ENCODE measurements at places on chromosomes 11 and 22.

GRCh38 chr11:116791002-116791812 is 472 bp downstream of the APOA5 start:
- peak; percentile 92 for DNase-seq

- peak; percentile 56 for DNase-seq
Observed at GRCh38 chr11:118922745-118923627, 2.7 kb downstream of the BCL9L start.

DNA sequence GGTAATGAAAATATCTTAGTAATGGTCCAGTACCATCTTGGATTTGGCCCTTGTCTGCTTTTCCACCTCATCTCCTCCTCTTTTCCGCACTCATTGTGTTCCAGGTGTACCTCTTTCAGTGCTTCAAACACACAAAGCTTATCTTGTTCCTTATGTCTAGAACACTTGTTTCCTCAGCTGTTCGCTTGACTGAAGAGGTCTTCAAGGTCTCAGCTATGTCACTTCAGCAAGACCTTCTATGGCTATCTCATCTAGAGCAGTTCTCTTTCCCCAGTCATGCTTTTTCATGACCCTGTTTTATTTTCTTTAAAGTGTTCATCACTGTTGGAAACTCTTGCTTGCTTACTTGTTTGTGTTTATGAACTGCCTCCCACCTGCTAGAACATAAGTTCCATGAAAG is 47.4 kb downstream of the UVRAG start:
- no peak for DNase-seq

DNA sequence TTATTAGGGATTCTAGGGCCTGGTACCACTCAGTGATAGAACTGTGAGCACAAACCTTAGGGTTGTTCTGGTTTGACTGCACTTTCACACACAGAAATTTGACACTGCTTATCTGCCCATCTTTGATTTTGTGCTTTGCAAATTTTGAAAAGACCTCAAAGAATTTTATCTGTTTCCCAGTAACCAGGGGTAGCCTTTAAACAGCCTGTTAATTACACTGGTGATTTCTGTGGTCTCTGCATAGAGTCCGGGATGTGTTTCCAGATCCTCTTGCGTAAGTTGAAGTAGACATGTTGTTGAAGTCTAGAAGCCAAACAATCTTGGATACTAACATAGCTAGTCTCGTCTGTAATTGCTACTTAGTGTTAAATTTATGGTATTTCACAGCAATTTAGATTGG is 75.3 kb downstream of the C22orf31 start:
- no peak for DNase-seq

DNA sequence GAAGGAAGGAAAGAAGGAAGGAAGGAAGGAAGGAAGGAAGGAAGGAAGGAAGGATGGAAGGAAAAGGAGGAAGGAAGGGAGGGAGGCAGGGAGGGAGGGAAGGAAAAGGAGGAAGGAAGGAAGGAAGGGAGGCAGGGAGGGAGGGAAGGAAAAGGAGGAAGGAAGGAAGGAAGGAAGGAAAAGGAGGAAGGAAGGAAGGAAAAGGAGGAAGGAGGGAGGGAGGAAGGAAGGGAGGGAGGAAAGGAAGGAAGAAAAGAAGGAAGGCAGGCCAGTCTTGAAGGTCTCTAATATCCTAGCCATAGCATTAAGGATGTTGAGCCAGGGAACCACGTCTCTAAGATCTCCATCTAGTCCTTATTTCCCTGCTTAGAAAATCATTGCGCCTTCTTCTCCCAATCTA is 78.8 kb downstream of the TMPRSS5 start:
- DNase-seq: no peak

GRCh38 chr11:8092587-8093424 is 11.8 kb downstream of the TUB start:
- peak; percentile 78 for DNase-seq

DNA sequence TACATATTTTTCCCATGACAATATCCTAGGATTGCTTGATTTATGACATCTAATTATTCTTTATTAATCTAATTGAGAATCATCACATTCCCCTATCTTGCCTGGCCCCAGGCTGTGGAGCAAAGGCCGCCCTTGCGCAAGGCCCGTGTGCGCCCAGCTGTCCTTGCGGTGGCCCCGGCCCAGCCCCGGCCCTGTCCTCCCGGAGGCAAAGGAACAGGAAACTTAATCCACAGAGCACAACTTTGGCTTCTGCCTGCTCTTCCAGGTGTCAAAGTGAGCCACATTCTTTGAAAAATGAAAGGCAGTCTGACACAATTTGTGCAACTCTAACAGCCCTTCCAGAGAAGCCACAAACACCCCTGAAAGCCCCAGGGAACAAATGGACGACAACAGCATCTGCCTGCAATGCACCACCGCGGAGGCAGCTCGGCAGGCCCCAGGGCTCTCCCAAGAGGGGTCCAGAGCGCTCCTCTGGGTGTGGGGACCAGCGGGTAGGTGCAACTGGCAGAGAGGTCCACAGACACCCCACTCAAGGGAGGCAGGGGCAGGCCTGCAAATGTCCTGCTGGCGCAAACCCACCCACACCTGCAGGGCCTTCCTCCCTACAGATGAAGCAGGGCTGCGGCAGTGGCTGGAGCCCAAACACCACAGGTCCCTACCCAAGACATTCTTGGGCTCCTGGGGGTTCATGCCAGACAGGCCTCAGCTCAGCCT is 30.3 kb downstream of the GNB1L start:
- DNase-seq: peak; percentile 43

- no peak for DNase-seq
Observed at GRCh38 chr11:123853038-123853437, 32.4 kb downstream of the TMEM225 start.

GRCh38 chr11:107708792-107709191 is 3.1 kb downstream of the SLN start:
- DNase-seq: no peak

- no peak for DNase-seq
Observed at GRCh38 chr11:22787551-22788162, 41.9 kb downstream of the SVIP start.

DNA sequence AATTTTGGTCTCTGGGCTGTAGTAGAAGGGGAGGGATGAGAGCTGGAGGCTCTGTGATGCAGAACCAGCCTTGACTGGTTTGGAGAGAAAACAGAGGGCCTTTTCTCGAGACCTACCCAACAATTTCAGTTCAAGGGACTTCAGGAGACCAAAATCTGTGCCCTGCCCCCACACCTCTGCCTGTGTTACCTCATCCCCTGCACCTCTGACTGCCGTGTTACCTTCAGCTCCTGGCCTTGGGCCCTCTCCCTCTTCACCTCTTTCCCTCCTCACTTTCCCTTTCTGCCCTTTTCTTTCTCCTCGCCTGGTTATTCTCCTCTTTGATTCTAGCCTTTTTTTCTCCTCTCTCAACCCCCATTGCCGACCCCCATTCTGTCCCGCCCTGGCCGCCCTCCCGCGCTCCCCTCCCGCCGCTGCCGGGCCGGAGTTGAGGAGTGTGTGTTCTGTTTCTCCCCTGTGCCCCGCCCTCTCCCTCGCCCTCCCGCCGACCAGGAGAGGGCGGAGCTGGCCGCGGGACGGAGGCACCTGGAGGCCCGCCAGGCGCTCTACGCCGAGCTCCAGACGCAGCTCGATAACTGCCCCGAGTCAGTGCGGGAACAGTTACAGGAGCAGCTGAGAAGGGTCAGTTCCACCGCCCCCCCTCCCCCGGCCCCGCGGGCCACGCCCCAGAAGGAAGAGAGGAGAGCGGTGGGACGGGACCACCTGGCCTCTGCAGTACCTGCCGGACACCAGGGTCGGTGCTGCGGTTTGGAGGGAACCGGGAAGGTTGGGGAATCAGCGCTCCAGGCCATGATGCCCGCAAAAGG is 27.2 kb downstream of the PHLDB1 start:
- peak; percentile 93 for DNase-seq

DNA sequence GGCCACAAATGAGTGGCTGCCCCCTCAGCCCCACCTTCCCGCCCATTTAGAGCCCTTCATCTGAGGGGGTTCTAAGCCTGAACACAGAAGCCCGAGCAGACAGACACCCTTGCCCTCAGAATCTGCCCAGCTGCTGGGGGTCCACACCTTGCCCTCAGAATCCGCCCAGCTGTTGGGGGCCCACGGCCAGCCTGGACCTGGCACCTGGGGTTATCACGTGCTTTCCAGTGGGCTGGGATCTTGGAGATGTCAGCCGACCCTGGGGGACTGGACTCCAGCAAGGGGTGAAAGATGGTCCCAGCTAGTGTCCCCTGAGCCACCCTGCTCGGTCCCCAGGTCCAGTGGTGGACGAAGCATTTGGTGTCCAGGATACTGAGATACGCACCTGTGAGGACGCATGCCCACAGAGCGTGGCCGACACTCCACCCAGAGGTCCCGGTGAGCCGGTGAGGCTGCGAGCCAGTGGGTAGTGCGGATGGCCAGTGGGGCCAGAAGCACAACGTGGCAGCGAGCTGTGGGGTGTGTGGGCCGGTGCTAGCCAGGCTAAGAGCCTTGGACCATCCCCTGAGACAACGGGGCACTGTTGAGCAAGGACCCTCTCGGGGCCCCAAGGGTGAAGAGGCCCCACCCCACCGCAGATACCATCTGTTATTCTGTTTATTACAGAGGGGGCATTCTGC is 3.1 kb upstream of the CTSD start:
- DNase-seq: peak; percentile 54

GRCh38 chr22:48779661-48780596 is 1047.7 kb downstream of the BRD1 start:
- no peak for DNase-seq

DNA sequence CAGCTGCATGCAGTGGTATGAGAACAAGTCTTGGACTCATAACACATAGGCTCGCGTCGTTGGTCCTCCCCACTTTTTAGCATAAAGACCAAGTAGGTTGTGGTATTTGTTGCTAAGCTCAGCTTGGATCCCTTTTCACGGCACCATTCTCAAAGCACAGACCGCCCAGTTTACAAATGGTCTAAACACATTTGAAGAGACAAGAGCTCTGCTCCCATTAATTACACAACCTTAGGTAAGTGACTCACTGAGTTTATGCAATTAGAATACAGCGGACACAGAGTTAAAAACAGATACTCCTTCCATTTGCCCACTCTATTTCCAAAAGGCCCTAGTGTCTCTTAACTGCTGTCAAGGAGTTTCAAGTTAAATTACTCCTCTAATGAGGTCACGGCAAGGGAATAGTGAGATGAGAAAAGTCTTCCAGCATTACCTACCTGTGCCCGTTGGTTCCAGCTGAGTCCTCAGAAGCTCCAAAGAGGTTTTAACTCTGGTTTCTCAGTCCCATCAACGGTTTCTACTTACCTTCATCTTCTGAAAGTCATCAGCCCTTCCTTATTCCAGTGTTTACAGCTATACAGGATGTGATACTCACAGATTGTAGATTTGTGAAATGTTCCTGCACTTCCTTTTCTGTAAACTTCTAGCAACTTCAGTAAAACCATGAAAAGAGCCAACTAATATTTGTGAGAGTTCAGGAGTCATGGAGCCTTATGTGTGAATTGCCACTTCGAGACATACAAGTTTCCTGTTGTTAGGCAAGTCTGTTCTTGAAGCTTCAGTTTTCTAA is at the start of gene MS4A6A:
Gene MS4A6A (minus strand): TSS at position 543 of the 790 bp plus-strand sequence. CDS start 1,356 bp downstream, outside the sequence.
- no peak for DNase-seq

DNA sequence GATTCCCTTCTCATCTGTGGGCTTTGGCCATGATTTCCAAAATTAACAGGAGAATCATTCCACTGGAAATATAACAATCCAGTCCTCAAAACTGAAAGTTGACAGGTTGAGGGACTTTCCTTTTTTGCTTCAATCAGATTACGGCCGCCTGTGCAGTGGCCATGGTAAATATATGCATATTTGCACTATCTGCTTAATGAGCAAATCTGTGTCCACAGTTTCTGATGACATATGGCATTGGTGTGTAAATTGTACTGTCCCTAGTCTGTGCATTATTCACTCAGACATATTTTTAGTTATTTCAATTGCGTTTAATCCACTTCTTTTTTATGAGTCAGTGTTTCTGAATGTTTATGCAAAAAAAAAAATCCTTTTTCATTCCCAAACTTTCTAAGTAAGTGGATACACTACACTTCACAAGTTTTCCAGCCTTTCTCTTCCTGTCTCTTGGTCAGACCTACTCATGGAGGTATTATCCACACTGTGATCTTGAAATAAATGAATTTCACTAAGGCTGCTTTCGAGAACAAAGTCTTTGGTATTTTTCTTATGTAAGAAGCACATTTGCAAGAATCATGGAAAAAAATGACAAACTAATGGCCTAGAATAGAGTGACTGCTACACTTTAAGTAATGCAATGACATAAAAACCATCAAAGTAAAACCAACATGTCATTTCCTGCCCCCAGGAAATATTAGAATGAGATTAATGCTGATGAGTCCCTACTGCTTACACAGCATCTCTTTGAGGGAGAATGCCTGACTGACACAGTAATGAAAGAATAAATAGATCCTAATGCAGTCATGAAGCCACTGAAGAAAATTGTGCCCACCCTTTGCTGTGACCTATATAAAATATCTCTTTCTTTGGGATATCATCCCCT is 76.4 kb upstream of the MTNR1B start:
- DNase-seq: no peak

GRCh38 chr11:68441466-68442230 is 18.9 kb upstream of the PPP6R3 start:
- no peak for DNase-seq

DNA sequence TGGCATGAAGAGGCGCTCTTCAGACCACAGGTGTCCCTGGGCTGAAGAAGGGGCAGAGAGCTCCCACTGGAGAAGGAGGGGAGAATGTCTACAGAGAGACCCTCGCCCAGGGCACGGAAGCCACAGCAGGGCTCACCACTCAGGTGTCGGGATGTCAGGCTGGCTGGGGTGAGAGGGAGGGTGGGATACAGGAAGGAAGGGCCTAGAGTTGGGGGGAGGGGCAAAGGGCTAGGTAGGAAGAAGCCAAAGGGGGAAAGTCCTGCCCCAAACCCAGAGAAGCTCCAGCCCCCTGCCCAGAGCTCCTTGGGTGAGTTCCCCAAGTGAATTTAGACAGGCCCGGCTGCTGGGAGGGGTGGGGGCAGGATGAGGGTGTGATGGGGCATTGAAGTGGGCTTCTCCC is 232.0 kb downstream of the CEP164 start:
- no peak for DNase-seq

GRCh38 chr11:112885744-112886433 is 75.3 kb upstream of the NCAM1 start:
- DNase-seq: no peak

GRCh38 chr22:50627642-50628542 is at the start of gene ARSA:
Gene ARSA, minus strand, starts transcription at chr22:50628152. Its CDS starts 373 bp downstream, at chr22:50627779.
- DNase-seq: peak; percentile 94

DNA sequence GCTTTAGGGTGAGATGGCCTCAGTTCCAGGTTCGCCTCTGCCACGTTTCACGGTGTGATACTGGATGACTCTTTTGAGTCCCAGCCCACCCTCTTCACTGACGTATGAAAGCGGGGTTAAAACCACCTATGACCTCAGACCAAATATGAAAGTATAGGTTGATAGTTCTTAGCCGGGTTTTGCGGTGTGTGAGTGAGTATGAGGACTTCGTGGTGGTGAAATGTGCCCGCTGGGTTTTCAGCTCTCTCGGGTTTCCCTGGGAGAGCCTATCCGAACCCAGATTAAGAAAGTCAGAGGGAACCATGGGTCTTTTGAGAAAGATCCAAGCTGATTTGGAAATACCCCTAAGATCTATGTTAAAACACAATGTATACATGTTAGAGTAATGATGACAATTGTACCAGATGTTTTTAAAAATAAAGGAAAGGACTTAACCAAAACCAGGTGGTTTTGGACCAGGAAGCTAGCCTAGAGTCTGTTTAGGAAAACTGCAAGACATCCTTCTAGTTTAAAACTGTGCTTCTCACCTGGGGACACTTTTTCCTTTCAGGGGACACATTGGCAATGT is 25.8 kb upstream of the ST3GAL4 start:
- no peak for DNase-seq

Measured in right cardiac atrium (tissue), 5 donors.